ENCODE measurements at places on chromosomes 1 and 21.

DNA sequence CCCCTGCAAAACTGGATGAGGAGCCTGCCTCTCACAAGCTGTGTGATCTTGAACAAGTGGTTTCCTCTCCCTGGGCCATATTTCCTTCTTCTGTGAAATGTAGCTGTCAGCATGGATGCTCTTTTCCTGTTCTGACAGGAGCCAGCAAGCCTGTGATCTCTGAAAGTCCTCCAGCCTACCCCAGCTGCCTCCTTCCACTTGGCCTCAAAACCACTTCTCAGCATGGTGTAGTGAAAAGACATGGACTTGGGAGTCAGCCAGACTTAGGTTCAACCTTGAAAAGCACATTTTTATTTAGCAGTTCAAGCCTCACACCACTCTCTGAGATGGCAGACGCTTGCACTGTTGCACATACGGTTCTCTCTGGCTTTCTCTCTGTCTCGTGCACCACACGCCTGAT lies 292.9 kb upstream of the DUSP10 start:
- no peak for DNase-seq

DNA sequence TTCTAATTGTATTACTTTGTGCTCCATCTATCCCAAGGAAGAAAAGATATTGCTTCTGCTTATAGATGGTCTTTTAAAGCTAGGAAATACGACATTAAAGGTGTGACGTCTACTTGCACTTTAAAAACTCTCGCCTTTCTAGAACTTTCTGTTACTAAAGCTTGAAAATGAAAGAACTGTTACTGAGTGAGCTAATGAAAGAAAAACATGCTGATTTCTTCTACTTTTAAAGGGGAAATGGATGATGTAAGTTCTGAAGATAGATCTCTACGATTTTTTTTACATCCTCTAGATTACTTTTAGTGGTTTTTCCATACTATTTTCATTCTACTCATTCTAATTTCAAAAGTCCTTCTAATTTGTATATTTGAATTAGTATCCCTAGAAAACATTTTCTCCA lies 387.5 kb downstream of the USP25 start:
- no peak for DNase-seq

GRCh38 chr21:42097860-42098454 lies 26.8 kb downstream of the UMODL1 start:
- no peak for DNase-seq

- no peak for DNase-seq
Measured at GRCh38 chr1:207336559-207337467, 15.3 kb downstream of the CD55 start.

DNA sequence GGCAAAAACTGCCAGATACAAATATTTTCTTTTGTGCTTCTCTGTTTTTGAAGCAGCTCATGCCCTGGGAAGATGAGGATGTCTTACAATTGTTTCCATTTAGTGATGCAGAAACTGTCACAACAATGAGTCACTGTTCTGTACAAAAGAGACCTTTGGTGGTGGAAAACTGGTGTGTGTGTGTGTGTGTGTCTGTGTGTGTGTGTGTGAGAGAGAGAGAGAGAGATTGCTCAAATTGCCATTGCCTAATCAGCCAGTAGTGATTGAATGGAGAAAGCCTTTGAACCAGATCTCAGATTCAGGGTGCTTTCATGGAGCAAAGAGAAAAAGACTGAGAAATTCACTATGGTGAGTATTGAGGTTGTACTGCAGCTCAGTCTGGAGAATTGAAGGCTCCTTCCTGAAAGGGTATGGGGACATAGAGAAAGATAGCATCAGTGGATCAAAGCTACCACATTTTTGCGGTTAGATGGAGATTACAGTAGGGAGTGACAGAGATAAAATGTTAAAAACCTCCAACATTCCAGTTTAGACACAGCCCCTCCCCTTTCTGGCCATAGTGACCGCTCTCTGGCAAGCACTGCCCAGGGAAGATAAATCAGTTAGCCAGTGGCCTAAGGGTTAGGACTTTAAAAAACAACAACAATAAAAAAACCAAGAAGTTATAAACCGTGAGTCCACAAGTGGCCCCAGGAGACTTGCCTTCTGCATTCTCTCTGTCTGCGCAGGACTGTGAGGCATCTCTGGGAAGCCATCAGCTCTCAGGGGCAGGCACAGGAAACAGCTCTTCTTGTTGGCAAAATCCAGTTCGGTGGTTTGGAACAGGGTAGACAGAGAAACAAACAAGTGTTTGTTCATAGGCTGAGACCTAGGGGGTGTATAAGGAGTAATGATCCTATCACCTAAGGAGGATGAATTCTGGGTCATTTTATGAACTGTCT lies 406.5 kb downstream of the DUSP10 start:
- DNase-seq: no peak

DNA sequence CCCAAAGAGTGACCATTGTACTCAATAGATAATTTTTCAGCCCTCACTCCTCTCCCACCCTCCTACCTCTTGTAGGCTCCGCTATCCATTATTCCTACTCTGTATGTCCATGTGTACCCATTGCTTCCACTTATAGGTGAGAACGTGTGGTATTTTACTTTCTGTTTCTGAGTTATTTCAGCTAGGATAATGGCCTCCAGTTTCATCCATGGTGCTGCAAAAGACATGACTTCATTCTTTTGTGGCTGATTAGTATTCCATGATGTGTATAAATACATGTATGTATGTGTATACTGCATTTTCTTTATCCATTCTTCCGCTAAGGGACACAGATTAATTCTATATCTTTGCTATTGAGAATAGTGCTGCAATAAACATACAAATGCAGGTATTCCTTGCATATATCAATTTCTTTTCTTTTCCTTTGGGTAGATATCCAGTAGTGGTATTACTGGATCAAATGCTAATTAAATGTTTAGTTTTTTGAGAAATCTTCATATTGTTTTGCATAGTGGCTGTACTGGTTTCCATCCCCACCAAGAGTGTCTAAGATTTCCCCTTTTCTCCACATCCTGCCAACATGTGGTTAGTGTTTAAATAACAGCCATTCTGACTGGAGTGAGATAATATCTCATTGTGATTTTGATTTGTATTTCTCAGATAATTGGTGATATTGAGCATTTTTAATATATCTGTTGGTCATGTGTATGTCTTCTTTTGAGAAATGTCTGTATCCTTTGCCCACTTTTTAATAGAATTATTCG lies 4.9 kb downstream of the LY9 start:
- no peak for DNase-seq

- no peak for DNase-seq
Measured at GRCh38 chr1:196143602-196144342, 464.5 kb downstream of the KCNT2 start.

DNA sequence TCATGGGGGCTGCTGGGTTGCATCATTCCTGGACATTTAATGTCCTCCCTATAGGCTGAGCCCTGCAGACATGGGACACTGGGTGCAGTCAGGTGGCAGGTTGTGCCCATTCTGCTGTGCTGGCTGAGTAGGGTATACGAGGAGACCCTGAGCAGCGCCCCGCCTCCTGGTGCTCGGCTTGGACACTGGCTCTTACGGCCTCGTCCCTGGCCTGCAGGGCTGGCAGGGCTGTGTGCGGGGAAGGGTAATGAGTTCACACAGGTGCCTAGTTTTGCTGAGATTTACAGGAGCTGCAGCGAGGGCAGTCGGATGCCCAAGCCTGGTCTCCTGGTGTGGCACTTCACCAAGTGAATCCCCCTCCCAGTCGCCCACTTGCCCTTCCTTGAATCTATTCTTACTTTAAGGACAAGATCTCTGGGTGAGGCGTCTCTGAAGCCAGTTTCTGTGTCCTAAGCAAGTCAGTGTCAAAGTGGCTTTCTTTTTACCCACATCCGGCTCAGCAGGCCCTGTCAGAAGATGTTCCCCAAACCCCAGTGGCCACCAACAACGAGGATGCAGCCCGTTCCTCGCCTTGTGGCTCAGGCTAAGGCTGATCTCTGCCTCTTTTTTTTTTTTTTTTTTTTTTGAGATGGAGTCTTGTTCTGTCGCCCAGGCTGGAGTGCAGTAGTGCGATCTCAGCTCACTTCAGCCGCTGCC lies 73.2 kb downstream of the MAN1C1 start:
- no peak for DNase-seq

GRCh38 chr1:119011706-119012105 lies 23.6 kb upstream of the TBX15 start:
- no peak for DNase-seq

- DNase-seq: no peak
Measured at GRCh38 chr21:39153842-39154241, 29.4 kb downstream of the PSMG1 start.

DNA sequence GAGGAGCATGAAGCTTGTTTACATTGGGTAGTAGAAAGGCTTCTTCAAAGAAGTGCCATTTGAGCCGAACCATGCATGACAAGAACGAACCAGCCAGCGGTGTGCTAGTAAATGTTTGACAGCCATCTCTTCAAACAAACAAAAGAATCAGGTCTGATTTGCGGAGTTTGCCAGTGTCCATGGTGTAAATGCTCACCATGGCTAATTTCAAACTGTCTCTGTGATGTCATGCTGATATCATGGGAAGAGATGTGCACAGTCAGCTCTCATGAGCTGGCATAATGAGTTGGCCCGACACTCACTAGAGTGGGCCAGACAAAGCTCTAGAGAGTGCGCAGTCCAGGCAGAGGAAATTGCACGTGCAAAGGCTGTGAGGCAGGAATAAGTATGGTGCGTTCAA lies 101.1 kb downstream of the KAZN start:
- DNase-seq: no peak

GRCh38 chr1:63368131-63368530 lies 704 bp downstream of the ALG6 start:
- peak; percentile 25 for DNase-seq

- no peak for DNase-seq
Measured at GRCh38 chr1:37814252-37814651, 6.2 kb upstream of the YRDC start.

DNA sequence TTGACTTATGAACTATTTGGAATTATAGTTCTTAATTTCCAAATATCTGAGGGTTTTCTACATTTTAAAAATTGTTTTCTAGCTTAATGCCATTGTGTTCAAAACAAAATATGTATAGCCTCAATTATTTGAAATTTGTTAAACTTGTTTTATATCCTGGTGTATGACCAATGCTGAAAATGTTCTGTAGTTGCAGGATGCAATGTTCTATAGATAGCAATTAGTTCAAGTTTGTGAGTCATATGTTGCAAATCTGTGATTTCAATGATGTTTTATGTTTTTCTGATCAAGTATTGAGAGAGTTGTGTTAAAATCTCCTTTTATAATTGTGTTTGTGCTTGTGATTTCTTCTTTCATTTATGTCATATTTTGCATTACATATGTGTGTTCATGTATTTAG lies 517.5 kb downstream of the ADGRL2 start:
- DNase-seq: no peak

GRCh38 chr1:86396498-86396890 lies 371 bp upstream of the ODF2L start:
- DNase-seq: no peak

DNA sequence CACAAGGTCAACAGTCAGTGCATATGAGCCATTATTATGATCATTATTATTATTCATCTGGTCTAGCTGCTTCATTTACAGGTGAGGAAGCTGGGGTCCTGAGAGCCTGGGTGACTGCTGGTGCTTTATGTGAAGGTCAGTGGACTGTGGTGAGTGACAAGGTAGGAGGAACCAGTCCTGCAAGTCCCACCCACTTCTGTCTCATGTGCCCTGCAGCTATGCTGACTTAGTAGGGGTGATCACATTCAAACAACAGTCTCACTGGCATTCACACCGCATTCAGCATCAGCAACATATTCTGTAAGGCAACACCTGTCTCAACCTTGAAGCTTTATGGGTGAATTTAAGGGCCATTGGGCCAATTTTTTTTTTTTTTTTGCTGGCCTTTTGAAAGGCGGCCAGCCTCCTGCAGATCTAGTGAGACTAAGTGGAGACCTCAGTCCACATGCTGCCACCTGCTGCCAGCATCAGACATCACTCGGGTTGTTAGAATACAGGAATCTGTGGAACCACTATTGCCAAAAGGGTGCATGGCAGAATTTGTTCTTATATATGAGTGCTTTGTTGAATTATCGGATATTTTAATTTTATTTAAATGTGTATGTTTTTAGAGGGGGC lies 59.9 kb upstream of the CACNA1E start:
- DNase-seq: peak; percentile 52

GRCh38 chr1:1216770-1217620 lies 3.0 kb upstream of the TNFRSF4 start:
- no peak for DNase-seq

- no peak for DNase-seq
Measured at GRCh38 chr1:147651466-147651865, 18.9 kb downstream of the ACP6 start.

- DNase-seq: no peak
Measured at GRCh38 chr1:94095744-94096469, 25.0 kb downstream of the ABCA4 start.

DNA sequence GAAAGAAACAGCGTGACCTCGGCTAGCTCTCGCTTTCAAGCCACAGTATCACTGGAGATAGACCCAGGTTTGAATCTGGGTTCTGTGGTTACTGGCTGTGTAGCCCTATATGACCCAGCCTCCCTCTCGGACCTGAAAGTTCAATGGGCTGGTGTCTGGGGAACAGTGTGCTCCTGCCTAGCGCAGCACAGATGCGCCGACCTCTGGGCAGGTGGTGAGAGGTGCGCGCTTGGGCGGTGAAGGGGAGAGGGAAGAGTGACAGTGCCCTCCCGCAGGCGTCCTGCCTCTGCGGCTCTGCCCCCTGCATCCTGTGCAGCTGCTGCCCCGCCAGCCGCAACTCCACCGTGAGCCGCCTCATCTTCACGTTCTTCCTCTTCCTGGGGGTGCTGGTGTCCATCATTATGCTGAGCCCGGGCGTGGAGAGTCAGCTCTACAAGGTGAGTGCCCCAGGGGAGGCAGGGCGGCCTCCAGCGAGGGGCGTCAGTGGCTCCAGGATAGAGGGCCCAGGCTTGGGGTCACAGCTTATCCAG lies 10.5 kb downstream of the SERINC2 start:
- DNase-seq: no peak

- no peak for DNase-seq
Measured at GRCh38 chr21:18468790-18469189, 65.2 kb upstream of the TMPRSS15 start.

DNA sequence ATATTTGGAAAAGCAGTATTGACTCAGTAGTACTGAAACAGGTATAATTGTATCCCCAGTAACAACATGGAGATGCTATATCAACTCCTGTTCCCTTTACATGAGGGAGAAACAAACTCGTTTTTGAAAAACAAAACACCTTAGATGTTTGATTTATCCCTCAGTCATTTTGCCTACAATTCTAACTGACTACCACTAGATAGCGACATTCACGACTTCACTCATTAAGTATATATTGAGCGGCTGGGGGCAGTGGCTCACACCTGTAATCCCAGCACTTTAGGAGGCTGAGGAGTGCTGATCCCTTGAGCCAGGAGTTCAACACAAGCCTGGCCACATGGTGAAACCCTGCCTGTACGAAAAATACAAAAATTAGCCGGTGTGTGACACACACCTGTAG lies 83.3 kb downstream of the CYYR1 start:
- no peak for DNase-seq

- DNase-seq: peak; percentile 56
Measured at GRCh38 chr1:235127732-235128455, 743 bp downstream of the TOMM20 start.

All from CD4-positive, alpha-beta T cell (primary cell).